ENCODE measurements at places on chromosomes 4 and X.

DNA sequence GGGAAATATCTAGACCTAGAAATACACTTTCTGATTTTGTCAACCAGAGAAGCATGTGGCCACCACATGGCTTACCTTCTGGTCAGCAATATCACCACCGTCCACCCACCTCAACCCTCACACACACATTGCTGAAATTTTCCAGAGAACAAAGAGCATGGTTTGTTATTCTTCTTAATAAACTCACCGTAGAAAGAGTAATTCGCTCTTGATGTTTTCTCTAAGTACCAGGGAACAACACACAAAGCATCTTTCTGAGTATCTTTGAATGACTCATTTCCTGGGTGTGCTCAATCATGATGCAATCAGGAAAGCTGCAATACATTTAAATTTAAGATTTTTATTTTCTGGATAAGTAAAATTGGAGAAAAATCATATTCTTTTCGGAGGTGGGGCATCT, 24.7 kb upstream of the LRAT start:
- DNase-seq = no peak

DNA sequence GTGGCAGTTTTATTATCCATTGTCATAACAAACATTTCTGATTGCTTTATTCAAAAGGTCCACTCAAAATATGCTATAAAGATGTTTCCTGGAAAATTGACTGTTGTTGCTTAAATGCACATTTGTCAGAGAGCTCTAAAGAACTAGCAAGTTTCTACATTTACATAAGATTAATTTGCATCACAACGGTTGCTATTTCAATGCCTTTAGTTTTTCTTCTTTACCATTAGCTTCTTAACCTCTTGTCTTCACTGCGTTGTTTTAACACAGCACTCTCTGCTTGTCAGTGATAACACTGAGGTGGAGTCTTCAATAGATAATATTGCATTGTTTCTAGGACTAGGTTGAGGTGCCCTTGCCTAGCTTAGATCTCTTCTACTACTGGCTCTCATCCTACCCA, 76.7 kb upstream of the GALNT7 start:
- no peak for DNase-seq

DNA sequence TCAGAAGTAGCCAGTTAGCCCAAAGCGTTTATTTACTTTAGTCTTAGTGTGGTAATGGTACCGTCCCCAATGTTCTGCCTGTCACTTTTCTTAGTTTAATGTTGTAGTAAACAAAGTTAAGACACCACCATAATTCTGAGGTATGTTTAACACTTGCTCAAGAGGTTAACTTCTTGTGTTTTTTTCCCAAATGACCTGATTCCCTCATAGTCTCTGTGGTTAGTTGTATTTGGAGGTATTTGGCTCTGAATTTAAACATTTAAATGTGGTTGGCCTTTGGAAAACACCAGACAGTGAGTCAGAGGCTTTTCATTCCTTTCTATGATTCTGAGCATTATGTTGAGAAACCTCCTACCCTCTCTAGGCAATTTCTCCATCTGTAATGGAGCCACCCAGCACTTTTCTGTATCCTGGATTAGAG, 47.9 kb downstream of the CXCL1 start:
- no peak for DNase-seq

DNA sequence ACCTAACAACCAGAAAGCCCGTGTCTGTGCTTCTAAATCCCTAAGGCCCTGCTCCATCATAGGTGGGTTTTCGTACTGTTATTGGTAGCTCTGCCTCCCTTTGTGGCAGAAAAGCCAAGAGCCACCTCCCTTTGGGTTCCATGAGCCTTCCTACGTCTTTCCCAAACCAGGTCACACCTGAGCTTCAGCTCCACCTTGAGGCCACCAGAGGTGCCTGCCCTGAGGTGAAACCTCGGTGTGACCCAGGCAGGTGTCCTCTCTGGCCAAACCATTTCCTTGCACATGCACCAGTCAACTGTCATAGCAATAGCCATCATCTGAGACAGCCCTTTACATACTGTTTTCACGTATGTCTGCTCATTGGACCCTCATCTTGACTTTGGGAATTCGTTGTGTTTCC, 188.0 kb upstream of the RBPJ start:
- DNase-seq = no peak

DNA sequence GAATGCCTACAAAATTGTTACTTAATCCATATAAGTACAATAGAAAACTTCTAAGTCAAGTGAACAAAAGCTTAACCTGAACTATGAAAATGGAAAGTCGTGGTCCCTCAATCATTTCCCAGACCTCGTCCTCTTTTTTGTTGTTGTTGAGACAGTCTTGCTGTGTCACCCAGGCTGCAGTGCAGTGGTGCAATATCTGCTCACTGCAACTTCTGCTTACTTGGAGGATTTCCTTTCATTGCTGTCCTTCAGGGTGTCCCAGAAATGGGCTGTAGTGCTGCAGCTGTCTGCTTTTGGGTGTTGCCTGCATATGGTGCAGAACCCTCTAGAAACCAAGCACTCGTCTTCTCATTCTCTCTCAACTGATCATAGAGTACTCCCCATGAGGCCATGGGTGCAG, 75.0 kb upstream of the IL2 start:
- DNase-seq = no peak

- DNase-seq = no peak
Observed at GRCh38 chr4:38452009-38452408, 212.0 kb upstream of the KLF3 start.

- no peak for DNase-seq
Observed at GRCh38 chrX:101483705-101484104, 1.6 kb upstream of the ARMCX4 start.

GRCh38 chrX:48465336-48465933, 4.6 kb downstream of the SLC38A5 start:
- DNase-seq = no peak

DNA sequence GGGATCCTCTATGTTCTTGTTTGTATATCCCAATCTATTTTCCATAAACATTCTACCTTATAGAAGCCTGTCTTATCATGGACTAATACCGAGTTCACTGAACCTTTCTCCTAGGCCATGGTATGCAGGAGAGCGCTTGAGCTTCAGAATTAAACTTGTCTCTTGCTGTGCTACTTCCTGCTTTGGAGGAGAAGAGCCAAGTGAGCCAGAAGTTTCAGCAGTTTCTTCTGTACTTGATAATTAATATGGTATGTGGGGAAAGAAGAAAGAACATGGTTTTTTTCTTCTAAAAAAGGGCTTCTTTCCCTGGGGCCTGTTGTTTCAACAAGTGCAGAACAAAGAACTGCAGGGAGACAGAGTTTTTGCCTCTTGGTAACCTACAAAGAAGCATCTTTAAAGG, 172.8 kb downstream of the ATG4A start:
- DNase-seq = no peak

DNA sequence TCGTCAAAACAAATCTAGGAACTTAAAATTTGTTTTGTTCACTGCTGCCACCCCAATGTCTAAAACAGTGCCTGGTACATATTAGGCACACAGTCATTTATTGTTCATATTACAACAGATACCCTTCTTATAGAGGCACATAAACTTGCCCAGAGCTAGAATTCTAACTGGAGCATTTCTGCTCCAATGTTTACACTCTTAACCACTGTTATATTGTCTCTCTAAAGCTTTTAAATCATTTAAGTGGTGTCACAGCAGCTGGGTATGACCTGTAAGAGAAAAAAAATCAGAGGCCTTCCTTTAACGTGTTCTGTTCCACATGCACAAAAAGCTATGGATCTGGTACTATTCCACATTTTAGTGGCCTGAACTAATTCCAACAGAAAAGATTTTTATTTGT, 3.0 kb downstream of the UBE2D3 start:
- DNase-seq = no peak

Measured in hypothalamus (tissue), 51 donors.